Stimulated activated naive CD8-positive, alpha-beta T cell treated with anti-CD3 and anti-CD28 coated beads, Interleukin-15, amount 100 ng/mL, for 72 hours (primary cell): ENCODE measurements at places on chromosomes 12 and 14.

DNA sequence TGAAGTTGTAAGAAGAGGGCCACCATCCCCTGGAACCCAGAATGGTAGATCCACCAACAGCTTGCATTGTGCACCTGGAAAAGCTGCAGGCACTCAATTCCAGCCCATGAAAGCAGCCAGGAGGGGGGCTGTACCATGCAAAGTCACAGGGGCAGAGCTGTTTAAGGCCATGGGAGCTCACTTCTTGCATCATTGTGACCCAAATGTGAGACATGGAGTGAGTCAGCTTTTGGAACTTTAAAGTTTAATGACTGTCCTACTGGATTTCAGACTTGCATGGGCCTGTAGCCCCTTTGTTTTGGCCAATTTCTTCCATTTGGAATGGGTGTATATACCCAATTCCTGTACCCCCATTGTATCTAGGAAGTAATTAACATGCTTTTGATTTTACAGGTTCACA lies 50.8 kb downstream of the SLC16A7 start:
- DNase-seq: no peak

DNA sequence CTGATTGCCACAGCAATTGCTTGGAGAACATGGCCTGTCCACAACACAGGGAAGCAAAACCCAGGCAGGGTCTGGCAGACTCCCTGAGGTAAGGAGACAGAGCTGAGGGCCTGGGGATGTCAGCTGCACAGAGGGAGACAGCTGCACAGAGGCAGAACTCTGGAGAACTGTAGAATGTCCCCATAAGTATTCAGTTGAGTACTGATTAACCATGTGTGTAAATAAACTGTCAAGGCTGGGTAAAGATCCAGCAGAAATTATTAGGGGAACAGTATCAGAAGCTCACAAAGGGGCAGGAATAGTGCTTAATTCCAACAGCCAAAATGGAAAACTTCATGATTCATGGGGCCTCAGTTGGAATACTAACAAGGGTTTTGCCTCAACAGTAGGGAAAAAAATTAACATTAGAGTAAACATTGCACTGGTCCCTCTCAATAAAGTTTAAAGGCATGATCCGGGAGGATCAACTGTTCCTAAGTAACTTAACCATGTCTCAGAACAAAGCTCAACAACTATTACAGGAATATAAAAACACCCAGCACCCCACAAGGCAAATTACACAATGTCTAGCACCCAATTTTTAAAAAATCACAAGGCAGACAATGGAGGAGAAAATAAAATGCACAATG lies 201.3 kb upstream of the RASSF8 start:
- DNase-seq: no peak

- no peak for DNase-seq
Observed at GRCh38 chr12:85747941-85748495, 88.2 kb downstream of the RASSF9 start.

- DNase-seq: no peak
Observed at GRCh38 chr12:28708918-28709371, 440.1 kb upstream of the FAR2 start.

GRCh38 chr12:7324176-7324575 lies 20.3 kb downstream of the ACSM4 start:
- DNase-seq: no peak

- DNase-seq: no peak
Observed at GRCh38 chr14:50835280-50835679, 4.3 kb upstream of the NIN start.

DNA sequence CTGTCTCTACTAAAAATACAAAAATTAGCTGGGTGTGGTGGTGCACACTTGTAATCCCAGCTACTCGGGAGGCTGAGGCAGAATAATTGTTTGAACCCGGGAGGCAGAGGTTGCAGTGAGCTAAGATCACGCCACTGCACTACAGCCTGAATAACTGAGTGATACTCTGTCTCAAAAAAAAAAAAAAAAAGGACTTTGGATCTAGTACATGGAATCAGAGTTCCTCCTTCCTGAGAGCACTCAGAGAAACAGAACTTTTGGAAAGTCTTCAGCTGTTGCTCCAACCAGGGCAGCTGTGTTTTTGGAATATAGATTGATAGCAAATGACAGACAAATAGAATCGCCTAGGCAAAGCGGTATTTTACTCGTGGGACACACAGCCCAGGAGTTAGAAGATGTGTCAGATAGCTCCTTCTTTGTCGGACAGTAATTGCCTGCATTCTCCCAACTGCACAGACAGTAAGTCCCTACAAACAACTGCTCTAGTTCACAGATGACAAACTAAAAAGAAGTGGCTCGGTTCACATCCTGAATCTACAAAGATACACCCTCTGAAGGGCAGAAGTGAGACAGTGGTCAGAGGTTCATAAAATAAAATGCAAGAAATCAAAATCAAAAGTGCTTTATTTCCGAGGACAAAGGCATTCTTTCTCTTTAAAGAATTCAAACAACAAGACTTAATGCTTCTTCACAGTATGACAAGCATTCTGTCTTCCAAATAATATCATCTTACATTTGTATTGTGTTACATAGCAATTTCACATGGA lies 17.1 kb upstream of the NEK9 start:
- no peak for DNase-seq

GRCh38 chr12:77837876-77838291 lies 7.2 kb downstream of the NAV3 start:
- DNase-seq: no peak

DNA sequence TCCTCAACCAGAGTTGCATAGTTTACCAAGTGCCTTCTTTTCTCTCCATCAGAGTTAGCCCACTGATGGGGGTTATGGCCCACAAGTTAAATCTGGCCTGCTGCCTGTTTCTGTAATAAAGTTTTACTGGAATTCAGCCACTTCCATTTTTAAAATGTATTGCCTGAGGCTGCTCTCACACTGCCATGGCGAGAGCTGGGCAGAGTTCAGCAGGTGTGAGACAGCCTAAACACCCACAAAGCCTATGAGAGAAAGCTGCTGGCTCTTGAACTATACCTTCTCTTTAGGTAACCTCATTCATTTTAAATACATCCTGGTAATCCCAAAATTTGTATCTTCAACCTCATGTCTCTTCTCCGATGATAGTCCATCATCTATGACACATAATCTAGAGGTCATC lies 86.1 kb downstream of the BCL2L14 start:
- no peak for DNase-seq

DNA sequence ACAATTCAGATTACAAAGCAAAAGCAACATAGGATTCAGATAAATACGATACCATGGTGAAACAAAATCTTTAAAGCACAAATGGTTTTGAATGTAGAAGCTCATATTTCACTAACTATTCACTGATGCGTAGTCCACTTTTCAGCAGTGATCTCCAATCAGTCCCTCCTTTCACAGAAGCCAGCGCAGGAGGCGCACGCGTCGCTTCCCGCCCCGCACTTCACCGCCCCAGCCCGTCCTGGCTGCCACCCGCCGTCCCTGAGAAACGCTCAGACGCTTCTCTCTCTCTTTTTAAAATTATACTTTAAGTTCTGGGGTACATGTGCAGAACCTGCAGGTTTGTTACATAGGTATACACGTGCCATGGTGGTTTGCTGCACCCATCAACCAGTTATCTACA lies 19.8 kb upstream of the CHFR start:
- DNase-seq: no peak

DNA sequence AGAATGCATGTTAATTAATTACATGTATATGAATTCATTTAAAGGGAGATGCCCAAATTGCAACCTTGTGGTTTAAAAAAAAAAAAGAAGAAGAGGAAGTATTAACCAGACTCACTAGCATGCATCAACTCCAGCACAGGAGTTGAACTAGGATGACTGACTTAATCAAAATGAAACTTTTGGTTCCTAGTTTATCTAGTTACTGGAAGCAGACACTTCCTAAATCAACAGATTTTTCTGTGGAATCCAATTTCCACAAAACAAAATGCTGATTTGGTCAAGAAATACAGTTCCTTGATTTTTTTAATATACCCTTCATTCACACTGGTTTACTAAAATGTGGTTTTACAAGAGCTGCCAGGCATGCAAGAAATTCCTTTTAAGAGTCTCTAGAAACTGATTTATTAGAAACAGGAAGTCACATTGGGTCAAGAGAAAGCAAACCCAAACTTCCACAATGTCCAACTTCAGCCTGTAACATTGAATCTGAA lies 41.6 kb downstream of the ITPR2 start:
- no peak for DNase-seq
